ENCODE measurements at places on chromosomes 7 and 10.

- no peak for DNase-seq
Observed at GRCh38 chr10:3784510-3785250, at the start of gene KLF6. KLF6 (minus strand) TSS chr10:3785209; CDS start chr10:3785014, 195 bp downstream.

DNA sequence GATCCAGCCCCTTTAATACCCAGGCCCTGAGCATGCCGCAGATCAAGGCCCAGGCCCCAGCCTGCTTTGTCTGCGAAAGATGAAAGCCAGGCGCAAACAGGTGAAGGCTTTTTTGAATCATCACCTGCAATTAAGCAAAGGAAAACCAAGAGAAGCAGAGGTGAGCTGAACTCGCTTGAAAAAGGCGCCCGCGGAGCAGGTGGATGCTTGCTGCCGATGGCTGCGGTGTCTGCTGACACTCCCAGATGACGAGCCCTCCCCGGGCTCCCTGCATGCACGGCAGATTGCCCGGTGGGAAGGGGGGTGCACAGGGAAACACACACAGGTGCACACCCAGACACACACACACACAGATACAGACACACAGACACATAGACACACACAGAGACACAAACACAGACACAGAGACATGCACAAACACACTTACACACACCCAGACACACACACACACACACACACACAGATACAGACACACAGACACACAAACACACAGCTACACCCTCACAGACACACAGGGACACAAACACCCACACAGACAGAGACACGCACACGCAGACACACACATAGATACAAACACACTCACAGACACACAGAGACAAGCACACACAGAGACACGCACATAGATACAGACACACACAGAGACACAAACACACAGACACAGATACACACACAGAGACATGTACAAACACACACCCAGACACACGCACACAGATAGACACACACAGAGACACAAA lies 142.6 kb upstream of the RNF32 start:
- DNase-seq: no peak

DNA sequence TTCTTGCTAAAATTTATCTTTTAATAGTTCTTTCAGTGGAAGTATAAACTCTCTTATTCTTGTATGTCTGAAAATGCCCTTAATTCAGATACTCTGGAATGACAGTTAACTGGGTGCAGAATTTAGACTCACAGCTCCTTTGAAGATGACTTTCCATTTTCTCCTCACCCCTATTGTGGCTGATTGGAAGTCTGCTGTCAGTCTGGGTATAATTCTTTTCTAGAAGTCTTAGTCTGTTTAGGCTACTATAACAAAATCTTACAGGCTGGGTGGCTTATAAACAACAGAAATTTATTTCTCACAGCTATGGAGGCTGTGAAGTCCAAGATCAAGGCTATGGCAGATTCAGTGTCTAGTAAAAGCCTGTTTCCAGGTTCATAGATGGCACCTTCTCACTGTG lies 145.2 kb upstream of the GDF10 start:
- no peak for DNase-seq

DNA sequence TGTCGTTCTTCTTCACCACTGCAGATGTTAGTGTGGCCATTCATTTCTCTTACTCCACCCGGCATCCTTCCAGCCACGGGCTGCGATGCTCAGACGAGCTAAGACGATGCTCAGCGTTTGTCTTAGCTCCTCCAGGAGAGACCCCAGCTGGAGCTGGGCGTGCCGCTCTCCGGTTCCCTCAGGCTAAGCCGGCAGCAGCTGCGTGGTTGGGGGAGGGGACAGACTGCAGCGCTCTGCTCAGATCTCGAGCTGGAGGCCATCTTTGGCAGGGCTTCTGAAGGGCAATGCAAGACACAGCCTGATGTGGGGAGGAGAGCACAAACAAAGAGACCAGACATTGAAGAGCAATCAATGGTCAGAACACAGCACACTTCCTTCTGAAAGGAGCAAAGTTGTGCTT lies 4.8 kb downstream of the INA start:
- no peak for DNase-seq

- peak; percentile 59 for DNase-seq
Observed at GRCh38 chr7:151123822-151124464, 37.7 kb downstream of the AGAP3 start.

DNA sequence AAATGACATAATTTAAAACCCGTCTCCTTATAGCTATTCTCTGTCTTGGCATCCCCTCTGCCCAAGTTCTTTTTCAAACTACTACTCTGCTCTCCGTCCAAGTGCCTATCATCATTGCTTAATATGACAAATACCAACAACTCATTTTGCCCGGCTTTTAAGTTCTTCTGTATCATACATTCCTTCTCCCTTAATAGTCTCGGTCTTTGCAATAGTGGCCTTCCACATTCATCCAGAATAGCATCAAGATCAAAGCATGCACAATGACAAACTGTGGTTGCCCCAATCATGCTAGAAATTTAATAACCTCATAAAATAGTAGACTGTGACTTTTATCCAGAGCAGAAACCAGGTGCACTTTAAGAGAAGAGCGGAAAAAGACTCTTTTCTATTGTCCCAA lies 198.9 kb downstream of the ETV1 start:
- no peak for DNase-seq

DNA sequence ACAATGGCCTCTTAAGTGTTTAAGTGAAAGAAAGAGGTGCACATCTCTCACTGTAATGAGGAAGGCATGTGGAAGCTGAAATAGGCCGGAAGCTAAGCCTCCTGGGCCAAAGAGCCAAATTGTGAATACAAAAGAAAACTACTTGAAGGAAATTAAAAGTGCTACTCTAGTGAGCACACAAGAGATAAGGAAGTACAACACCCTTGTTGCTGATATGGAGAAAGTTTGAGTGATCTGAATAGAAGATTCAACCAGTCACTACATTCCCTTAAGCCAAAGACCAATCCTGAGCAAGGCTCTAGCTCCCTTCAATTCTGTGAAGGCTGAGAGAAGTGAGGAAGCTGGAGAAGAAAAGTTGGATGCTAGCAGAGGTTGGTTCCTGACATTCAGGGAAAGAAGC lies 8.2 kb downstream of the DKK1 start:
- DNase-seq: no peak

DNA sequence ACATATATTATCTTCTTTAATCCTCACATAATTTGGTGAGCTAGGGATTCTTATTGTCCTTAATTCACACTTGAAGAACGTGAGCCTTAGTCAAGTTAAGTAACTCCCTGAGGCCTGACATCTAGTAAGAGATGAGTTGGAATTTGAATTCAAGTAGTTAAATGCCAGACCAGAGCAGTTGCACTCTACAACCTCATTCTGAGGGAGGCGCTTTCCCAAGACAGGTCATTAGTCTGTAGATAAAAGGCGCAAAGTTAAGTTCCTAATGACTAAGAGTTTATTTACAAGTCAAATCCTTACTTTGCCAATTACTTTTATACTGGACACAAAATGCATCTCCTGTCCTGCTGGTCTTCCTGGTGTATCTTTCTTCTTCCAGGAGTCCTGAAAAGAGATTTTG lies 3.6 kb upstream of the EXOC6 start:
- DNase-seq: no peak

- DNase-seq: no peak
Observed at GRCh38 chr10:112313911-112314310, 30.7 kb downstream of the TECTB start.
